ENCODE measurements at places on chromosomes 11 and 22.

DNA sequence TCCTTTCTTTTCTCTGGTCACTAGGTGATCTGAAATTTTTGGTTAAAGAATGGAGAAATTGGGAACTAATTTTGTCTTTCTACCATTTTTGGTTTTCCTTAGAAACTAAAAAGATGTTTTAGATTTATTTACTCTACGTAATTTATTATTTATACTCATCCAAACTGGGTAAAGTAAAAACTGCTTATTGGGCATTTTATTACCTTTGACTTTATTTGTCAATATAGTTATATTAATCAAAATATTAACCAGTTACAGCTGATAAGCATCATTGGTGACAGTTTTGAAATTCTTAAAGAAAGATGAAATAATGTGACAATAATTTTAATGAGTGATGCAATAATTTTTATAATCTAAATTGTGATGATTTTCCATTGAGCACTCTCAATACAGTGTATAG is 502.0 kb upstream of the RAG2 start:
- no peak for DNase-seq

GRCh38 chr11:11937957-11938356 is 70.5 kb downstream of the DKK3 start:
- no peak for DNase-seq

DNA sequence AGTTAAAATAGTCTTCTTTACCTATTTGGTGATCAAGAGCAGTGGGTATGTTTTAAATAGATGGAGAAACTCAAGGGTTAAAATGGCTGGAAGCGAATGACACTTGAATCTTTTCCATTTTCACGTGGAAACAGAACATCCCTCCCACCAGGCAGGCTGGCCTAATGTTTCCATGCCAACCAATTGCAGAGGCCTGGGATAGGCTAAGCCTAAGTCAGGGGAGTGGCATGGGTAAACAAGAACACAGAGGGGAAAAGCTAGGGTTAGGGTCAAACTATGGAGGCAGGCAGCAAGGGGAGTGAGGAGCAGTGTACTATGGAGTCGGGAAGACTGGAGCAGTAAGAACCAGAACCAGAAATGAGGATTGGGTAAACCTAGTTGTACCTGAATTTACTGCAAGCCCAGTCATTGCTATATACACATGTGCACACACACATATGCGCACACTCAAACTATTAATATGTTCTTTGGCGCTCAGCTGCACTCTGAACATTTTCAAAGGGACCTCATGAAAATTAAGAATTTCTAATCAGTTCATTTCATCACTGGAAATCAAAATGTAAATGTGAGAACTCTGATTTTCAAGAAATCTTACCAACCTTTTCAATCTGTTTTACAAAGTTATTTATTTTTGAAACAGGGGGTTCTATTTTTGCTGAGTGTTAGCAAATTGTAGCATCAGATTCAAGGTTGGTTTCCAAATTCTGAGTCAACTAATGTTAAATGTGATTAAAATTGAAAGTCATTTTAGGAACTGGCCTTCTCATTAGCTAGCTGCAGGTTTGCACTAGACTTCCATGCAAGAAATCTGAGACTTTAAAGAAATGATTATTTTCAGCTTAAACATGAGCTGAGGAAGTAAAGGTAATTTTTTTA is 327.0 kb upstream of the CCDC90B start:
- DNase-seq, result no peak

DNA sequence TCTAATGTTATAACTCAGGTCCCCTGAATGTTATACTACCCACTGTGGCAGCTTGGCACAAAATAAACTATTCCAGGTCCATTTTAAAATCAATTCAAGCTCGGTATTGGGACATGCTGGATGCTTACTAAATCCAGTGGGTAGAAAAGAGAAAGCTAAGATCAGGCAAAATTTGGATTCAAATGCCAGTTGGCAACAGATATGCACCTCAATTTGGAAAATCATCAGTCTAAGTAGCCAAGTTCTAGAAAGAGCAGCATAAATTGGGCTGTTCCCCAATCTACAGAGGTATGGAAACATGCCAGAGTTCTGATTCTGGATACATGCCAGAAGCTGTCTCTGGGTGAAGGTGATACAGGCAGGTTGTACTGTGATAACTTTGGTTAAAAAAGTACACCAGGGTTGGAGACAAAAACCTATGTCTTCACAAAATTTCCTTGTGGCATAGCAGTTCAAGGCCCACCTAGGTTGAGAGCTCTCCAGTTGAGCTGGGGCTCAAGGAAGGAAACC is 427.8 kb downstream of the LRRC4C start:
- no peak for DNase-seq

- peak; percentile 85 for DNase-seq
These were observed 38.5 kb upstream of the CYP2D6 start for GRCh38 chr22:42169055-42169469.

DNA sequence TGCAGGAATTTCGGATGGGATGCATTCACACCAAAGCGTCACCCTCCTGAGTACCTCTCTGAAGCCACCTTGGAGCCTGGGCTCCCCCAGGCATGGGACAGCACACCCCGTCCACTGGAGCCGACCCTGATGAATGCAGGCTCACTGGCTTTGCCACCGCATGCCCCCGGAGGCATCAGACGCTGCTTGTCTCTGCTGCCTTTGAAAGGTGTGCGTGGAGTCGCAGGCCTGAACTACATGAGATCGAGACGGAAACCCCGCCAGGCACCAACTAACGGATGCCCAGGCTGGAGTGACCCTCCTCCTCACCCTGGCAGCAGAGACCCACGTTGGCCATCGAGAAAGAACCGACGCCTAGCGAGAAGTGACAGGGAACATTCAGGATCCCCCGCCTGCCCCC is 22.5 kb downstream of the KRTAP5-5 start:
- DNase-seq, result no peak

GRCh38 chr11:9847636-9848035 is 183.8 kb downstream of the SWAP70 start:
- DNase-seq, result no peak

GRCh38 chr11:19779740-19780139 is 67.1 kb downstream of the NAV2 start:
- DNase-seq, result no peak

DNA sequence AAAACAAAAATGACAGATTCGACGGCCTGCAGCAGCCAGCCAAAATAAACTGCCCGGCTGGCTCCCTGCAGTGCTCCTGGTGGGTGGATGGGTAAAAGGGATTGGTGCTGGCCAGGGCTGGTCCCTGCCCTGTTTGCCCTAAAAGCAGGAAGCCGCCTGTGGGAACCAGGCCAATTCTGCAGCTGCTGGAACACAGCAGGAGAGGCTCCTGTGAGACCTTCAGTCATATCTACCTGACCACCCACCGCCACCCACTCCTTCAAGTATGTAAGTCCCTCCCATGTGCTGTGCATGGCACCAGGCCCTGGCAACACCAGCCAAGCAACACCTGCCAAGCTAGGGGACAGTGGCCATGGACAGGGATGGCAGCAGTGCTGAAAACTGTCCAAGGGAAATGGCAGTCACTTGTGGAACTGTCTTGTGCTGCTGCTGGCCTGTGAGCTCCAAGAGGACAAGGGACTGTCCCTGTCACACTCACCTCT is 48.7 kb upstream of the ARFGAP3 start:
- no peak for DNase-seq

DNA sequence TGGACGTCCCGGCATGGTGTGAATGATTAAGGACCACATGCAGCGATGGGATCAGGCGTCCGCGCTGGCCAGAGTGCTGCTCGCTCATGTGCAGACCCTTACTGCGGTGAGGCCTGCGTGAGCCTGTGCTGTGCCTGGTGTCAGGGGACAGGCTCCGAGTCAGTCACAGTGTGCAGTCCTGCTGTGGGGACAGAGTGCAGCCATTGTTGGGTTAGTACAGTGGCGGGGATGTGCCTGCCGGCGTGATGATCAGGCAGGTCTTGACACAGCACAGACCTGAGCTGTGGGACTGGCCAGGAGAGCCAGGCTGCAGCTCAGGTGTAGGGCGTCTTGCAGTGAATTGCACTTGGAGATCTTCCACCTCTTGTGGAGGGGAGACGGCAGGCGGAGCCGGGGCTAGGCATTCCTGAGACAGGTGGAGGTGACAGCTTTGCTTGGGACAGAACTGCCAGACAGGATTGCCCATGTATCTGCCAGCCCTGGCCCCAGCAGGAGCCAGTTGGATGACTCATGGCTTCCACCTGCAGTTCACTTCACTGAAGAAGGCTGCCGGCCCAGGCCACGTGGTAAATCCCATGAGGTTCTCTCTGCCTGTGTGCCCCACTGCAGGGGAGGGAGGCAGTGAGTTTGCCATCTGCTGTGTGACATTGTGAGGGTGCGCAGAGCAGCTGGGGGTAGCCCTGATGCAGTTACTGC is 17.3 kb downstream of the TRMU start:
- peak; percentile 71 for DNase-seq

GRCh38 chr11:66126808-66127555 is 56.9 kb downstream of the PACS1 start:
- DNase-seq, result peak; percentile 84

DNA sequence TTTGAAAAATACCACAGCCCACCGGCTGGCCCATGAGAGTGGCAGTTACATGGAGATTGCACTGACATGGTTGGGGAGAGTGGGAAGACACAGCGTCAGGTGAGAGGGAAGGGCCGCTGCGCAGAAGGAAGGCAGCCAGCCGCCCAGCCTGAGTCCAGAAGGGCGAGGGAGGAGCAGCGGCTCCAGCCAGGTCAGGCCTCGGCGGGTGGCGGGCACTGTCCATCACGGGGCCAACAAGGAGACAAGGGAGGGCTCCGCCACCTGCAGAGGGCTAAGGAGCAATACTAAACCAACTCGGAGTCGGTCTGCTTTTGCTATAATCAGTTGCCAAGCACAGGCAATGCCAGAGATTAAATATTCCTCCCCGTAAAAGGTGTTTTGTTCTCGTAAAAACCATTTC is 384.5 kb downstream of the TBC1D22A start:
- DNase-seq, result no peak

DNA sequence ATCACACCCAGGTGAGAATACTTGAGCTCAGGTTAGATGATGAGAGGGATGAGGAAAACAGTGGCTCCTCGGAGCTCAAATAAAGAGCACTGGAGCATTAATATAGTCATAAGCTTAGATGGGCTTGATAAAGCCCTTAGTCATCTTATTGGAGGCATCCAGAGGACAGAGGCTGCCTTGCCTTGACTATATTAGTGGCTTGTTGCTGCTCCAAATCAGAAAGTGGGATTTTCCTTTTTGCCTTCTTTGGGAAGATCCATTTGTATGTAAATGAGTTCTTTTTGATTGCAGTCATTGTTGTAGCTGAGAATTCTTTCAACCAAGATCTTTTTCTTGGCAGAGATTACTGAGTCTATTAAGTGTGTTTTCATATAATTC is 18.9 kb downstream of the ADM start:
- DNase-seq, result no peak

DNA sequence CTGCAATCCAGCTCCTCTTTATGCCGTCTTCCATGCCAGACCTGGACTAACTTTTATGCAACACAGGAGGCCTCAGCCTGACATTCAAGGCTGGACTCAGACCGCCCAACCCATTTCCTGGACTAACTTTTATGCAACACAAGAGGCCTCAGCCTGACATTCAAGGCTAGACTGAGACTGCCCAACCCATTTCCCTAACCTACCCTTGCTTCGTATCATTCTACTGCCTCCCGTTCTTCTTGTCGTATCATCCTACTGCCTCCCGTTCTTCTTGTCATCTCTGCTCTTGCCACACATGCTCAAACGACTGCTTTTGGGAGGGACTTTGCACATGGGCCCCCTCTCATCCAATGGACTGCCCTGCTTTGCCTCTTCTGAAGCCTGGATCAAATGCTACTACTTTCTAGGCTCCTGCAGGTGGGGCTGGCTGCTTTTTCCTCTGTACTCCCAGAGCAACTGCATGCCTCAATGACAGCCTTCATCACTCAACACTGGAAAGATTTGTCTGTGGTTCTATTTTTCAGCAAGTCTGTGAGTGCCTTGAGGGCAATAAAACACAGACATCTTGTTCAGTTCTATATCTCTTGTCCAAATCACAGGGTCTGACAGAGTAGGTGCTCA is 7.8 kb downstream of the TBC1D10A start:
- DNase-seq, result no peak

DNA sequence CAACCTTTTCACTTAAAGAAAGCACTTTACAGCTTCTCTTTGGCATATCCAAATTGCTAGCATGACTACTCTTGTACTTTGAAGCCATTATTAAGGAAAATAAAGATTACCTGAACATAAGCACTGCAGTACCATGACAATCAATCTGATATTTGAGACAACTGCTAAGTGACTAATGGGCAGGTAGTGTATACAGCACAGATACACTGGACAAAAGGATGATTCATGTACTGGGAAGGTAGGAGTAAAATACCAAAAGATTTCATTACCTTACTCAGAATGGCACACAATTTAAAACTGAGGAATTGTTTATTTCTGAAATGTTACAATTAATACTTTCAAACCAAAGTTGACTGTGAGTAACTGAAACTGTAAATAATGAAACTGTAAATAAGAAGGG is 1054.3 kb upstream of the TENM4 start:
- no peak for DNase-seq

DNA sequence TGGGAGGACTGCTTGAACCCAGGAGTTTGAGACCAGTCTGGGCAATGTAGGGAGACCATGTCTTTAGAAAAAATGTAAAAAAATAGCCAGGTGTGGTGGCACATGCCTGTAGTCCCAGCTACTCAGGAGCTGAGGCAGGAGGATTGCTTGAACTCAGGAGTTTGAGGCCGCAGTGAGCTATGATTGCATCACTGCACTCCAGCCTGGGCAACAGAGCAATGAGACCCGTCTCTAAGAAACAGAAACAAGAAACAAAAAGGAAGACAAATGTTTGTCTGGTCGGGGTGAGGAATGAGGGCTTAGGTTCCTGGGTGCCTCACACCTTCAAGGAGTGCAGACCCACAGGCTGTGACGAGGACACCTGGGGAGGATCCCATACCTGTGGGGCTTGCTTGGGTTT is 191.9 kb downstream of the CEP164 start:
- no peak for DNase-seq

GRCh38 chr22:35533365-35534029 is 7.1 kb upstream of the RASD2 start:
- DNase-seq, result no peak

- DNase-seq, result no peak
These were observed 91.5 kb downstream of the RTL6 start for GRCh38 chr22:44406341-44407170.

- DNase-seq, result no peak
These were observed 75.6 kb upstream of the MYOD1 start for GRCh38 chr11:17643506-17644405.

DNA sequence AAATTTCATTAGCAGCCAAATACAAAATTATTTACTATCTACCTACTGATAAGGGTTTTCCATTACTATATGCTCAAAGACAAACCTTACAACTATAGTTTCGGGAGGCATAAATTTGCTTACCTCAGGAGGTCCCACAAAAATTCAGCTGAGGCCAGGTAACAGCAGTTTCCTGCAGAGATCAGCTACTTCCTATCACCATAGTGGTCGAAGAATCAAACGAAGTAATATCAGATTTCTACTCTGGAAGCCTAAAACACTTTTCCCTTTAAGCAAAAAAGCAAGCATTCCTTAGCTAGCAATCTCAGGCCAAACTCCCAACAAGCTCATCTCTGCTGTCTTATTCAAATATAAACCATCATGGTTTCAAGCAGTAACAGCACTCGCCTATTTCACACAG is 3.1 kb downstream of the NAP1L4 start:
- DNase-seq, result no peak

- no peak for DNase-seq
These were observed 78.2 kb downstream of the C11orf58 start for GRCh38 chr11:16816358-16817270.
